SK-MEL-5 (cell line): ENCODE measurements at places on chromosomes 6 and 20.

DNA sequence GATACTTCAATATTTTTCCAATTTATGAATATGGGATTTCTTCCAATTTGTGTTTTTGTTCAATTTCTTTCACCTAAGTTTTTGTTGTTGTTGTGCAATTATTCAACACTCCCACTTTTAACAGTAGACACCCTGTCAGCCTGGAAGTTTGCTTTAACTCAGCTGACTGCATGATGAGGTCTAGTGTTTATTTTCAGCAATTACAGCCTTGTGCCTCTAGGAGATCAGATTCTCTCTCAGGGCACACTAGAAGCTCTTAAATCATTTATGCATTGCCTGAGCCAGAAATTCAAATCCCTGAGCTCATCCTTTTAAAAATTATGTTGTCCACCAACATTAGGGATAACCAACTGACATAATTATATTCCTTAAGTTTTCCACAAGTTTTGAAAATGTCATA, 85.7 kb downstream of the MRAP2 start:
- peak; percentile 70 for DNase-seq

DNA sequence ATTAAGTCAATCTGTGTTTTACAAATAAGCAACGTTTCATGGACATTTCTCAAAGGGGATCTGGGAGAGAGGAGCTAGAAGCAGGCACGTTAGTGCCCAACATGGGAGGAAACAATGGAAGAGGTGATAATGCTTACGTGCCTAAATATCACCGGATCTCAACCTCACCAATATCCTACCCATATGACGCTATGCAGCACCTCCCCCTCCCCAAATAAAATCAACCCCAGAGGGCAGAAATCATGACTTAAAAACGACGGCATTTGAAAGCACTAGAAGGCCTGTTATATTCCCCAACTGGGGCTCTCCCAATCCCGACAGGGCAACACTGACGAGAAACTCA, 425 bp downstream of the HBS1L start:
- no peak for DNase-seq

DNA sequence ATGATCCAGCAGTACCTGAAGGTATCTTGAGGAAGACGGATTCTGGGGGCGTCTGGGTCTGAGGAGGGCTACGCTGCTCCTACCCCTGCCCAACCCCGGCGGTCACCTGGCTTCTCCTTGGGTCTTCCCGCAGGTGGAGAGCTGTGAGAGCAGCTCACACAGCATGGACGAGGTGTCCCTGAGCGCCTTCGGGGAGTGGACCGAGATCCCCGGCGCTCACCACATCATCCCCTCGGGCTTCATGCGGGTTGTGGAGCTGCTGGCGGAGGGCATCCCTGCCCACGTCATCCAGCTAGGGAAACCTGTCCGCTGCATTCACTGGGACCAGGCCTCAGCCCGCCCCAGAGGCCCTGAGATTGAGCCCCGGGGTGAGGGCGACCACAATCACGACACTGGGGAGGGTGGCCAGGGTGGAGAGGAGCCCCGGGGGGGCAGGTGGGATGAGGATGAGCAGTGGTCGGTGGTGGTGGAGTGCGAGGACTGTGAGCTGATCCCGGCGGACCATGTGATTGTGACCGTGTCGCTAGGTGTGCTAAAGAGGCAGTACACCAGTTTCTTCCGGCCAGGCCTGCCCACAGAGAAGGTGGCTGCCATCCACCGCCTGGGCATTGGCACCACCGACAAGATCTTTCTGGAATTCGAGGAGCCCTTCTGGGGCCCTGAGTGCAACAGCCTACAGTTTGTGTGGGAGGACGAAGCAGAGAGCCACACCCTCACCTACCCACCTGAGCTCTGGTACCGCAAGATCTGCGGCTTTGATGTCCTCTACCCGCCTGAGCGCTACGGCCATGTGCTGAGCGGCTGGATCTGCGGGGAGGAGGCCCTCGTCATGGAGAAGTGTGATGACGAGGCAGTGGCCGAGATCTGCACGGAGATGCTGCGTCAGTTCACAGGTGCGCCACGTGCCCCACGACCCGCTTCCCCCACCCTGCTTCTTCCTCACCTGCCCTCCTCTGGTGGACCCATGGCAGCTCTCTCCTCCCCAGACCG, 166.9 kb upstream of the RNF24 start:
- no peak for DNase-seq

DNA sequence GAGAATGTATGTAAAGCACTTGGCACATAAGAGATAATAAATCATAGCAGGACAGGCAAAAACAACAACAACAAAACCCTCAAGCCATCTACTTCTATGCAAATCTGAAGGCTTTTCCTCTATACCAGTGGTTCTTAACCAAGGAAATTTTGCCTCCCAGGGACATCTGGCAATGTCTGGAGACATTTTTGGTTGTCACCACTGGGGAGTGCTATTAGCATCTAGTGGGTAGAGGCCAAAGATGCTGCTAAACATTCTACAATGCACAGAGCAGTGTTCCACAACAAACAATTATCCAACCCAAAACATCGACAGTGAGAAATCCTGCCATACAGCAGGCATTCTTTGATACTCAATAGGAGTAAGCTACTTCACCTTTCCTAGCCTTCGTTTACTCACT, 28.2 kb downstream of the NDRG3 start:
- peak; percentile 64 for DNase-seq
